A172 (cell line): ENCODE measurements at places on chromosomes 12 and 14. TPM values are rescaled to one million over a fixed set of nuclear protein-coding genes. Genes with fewer than 3 reads are reported as not detected.

- DNase-seq: no peak
Measured at GRCh38 chr14:58805057-58805456, 167.3 kb downstream of the DACT1 start.

GRCh38 chr12:120873226-120873625 is 30.9 kb downstream of the SPPL3 start:
- DNase-seq: no peak

DNA sequence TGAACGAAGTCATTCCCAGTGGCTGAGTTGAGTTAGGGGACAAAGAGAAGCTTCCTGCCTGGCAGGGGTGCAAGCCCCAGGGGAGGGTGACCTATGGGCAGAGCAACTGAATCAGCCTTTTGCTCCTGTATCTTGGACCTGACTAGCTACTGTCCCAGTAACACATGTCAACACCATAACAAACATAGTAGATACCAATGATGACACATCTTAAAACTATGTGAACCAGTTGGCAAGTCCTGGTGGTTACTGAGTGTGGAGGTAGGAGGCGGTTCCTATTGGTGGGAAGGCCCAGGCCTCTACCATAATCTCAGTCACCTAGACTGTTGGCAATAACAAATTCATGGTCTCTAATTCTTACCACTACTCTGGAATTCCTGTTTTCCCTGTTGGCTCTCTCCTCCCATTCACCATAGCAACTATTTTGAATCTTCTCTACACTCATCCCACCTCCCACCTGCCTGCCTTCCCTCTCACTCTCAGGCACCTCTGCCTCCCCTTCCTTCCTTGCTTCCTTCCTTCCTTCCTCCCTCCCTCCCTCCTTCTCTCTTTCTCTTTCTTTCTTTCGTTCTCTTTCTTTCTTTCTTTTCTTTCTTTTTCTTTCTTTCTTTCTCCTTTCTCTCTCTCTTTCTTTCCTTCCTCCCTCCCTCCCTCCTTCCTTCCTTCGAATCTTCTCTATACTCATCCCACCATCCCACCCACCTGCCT is 8.1 kb upstream of the P2RX7 start:
- peak; percentile 97 for DNase-seq

GRCh38 chr12:50934371-50934851 is 17.9 kb upstream of the HIGD1C start:
- no peak for DNase-seq

DNA sequence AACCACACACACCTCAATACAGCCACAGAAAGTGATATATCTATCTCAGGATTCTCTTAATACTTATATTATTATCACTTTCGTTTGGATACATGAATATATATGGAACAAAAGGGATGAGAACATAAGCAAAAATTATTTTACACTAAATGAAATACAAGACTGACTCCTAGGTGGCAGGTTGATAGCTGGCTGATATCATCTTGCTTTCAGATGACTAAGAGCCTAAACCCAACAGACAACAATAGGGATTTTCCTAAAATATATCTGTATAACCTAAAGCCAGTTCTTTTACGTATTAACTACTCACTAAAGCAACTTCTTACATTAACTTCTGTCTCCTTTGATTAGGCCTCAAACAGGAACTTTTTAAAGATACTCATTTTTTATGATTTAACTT is 65.1 kb downstream of the BAZ1A start:
- no peak for DNase-seq

DNA sequence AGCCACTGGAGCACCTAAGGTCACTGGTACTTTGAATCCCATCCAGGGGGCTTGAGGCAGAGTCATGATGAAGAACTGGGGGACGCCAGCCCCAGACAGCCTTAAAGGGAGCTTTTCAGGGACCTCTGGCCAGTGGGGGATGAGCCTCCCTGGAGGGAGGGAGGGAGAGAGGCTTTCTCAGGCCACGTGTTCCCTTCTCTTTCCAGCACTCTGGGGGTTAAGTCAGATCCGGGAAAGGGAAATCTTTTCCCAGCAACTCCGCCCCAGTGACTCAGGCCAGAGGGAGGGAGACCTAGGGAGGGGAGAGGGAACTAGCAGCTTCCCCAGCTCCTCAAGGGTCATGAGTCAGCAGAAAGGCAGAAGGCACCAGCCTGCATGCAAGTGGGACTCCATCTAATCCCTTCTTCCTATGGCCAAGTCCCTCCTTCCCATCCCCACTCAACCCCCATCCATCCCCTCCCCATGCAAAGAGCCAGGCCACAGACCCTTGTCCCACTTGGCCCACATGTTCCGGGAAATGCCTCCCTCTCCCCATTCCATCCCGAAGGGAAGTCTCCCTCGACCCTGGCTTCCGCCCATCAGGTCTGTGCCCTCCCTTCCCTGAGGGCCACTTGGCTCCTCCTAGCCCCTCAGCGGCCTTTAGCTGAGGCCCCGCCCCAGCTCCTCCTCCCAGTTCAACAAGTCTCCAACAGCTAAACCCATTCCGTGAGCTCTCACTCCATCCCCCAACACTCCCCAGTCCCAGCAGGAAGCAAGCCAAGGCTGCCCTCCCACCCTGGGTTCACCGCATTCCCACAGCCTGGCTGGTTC is 5.6 kb downstream of the TNFRSF1A start:
- peak; percentile 97 for DNase-seq

- DNase-seq: no peak
Measured at GRCh38 chr14:51464411-51464810, 187.3 kb upstream of the FRMD6 start.

DNA sequence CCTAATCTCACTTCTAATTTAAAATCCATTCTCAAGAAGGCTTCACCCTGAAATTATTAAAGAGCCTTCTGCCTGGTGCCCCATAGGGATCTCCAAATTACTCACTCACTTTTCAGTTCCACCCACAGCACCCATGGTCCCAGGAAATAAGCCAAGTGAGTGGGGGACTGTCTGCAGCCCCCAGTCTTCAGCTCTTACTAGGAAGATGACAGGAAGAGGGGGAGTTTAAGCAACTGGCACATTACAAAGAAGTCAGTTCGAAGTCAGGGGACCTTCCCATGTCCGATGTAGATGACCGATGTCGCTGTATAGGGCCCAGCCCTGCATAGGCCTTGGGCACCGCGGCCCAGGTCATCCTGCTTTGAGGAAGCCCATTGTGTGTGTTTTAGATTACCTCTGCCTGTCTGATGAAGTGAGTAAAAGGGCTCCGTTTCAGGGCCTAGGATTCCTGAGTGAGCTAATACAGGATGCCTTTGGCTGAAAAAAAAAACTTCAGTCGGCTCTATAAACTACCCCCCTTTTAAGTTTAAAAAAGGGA is 1.9 kb downstream of the ACTN1 start:
- no peak for DNase-seq

- DNase-seq: no peak
Measured at GRCh38 chr12:56877195-56878009, 56.8 kb downstream of the SDR9C7 start.

DNA sequence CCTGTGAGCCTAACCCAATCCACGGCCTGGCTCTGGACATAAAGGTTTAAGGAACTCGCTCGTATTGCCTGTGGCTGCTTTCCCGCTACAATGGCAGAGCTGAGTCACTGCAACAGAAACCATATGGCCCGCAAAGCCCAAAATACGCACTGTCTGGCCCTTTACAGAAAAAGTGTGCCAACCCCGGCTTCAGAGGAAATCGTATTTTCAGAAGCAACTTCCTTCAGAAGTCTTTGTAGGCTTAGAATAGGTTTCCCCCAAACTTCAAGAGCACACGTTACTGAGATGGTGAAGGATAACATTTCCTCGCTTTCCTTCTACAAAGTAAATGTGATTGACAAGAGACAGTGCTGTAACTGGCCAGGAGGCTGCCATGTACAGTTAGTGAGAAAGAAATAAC is 34.8 kb upstream of the TESC start:
- DNase-seq: no peak

DNA sequence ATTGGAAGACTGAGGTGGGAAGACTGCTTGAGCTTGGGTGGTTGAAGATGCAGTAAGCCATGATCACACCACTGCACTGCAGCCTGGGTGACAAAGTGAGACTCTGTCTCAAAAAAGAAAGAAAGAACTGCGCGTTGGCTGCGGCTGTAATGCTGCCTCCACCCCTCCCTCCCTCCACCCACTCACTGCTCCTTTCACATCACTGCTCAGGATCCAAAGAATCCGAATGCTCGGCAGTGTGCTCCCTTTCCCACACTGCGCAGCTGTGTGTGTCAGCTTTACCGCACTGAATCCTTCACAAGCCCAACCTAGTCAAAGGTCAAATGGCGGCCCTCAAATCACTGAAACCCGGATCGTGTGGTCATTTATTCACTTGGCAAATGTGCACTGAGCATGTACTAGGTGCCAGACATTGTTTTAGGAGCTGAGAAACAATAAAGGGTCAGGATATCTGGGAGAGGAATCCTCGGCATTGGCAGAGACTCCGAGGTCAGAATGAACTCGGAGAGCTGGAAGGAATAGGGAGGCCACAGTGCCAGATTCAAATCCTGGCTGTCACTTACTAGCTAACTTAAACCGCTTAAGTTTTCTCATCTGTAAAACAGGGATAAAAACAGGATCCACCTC is 11.5 kb upstream of the TDRD9 start:
- DNase-seq: no peak

- no peak for DNase-seq
Measured at GRCh38 chr14:59419303-59419702, 45.9 kb downstream of the GPR135 start.

- no peak for DNase-seq
Measured at GRCh38 chr12:49476091-49476490, 62.7 kb upstream of the KCNH3 start.

GRCh38 chr12:1552171-1552570 is 42.2 kb downstream of the FBXL14 start:
- DNase-seq: no peak

GRCh38 chr12:11624116-11624515 is 25.4 kb upstream of the ETV6 start:
- no peak for DNase-seq

- no peak for DNase-seq
Measured at GRCh38 chr12:132872073-132872855, 15.1 kb downstream of the CHFR start.

DNA sequence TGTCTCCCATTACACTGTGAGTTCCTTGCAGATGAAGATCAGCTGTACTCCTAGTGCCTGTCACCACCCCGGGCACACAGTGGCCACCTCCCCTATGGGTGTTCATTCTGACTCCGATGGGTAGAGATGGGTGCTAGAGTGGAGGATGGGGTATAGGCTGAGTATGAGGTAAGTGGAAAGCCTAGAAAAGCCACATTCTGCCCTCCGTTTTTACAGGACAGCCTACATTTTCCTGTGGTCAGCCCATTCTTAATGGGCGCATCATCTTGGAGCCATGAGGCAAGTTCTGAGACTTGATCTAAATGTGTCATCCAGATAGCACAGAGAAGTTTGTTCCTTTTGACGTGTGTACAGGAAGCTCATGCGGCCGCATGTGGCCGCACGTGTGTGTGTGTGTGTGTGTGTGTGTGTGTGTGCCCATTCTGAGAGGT is 166.7 kb upstream of the HIF1A start:
- peak; percentile 79 for DNase-seq

GRCh38 chr12:123787466-123787865 is 25.4 kb downstream of the DNAH10 start:
- no peak for DNase-seq

- DNase-seq: no peak
Measured at GRCh38 chr12:3622021-3622821, 130.7 kb downstream of the CRACR2A start.

GRCh38 chr14:68140076-68140741 is 320.6 kb downstream of the RAD51B start:
- DNase-seq: peak; percentile 98

DNA sequence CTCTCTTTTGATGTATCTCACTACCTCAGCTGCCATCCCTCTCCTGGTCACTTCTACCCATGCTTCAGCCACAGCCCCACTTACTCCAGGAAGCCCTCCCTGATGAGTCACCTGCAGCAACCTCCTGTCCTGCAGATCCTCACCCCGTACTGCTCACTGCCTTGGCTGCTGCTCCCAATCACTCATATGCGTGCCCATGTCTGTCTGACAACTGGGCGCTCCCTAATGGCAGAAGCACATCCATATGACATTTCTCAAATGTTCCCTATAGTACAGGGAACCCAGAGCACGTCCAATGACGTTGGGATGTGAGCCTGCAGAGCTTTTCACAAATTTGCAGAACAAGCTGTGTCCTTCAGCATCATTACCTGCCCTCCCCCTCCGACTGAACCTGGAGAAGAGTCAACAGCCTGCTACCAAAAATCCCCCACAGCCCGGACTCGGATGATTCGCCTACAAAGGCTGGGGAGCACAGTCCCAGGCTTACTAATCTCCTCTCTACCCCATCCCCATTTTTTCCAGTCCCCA is 90.0 kb downstream of the SINHCAF start:
- DNase-seq: no peak

- DNase-seq: no peak
Measured at GRCh38 chr12:82529101-82529500, 157.6 kb upstream of the TMTC2 start.

GRCh38 chr12:48980953-48981756 is 3.0 kb downstream of the WNT1 start:
- DNase-seq: no peak

GRCh38 chr12:66944365-66944764 is 265.5 kb upstream of the GRIP1 start:
- no peak for DNase-seq

DNA sequence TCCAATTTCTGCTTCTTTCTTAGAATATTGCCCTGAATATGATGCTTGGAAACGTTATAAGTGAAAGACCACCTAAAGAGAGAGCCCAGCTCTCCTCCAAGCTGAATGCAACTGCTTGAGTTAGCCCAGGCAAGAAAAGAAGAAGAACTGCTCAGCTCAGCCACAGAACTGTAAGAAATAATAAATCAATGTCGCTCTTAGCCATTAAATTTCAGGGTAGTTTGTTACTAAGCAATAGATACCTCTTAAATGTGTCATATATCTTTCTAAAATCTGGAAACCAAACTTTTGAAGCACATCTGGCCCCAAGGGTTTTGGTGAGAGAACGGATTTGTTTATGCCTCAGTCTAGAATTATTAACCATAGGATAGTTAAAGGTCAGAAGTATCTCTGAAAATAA is 50.4 kb downstream of the SLC6A15 start:
- peak; percentile 4 for DNase-seq

DNA sequence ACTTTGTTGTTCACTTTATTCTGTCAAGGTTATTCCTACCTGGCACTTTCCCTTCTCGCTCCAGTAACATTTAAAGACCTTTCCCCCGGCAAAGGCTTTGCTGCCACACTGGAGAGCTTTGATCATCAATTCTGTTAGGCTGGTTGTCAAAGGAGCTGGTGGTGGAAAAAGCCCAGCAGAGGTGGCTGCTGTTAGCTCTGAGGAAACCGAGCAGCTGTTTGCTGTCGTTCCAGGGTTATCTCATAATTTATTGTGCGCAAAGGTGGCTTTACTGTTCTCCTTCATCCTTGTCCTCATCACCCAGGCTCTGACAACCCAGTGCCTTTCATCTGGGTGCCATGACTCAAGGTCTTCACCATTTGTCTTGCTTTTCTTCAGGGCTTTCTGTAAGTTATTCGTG is 38.2 kb upstream of the CRADD start:
- DNase-seq: no peak

TROAP gene
- 38.2 and 45.4 TPM in 2 replicates for total RNA-seq

SUDS3 gene
- total RNA-seq: 26.5 and 56.3 TPM in 2 replicates

SYCP3 gene
- not detected in 2 replicates for total RNA-seq

ERBB3 gene
- total RNA-seq: 0.64 and 2.4 TPM in 2 replicates

RPGRIP1 gene
- total RNA-seq: not detected in 2 replicates

SRRM4 gene
- not detected in 2 replicates for total RNA-seq

PLEKHD1 gene
- not detected in 2 replicates for total RNA-seq

E2F7 gene
- 22.5 TPM in 2 replicates for total RNA-seq

DDN gene
- total RNA-seq: 0.03 and 0.19 TPM in 2 replicates

KLRC2 gene
- total RNA-seq: not detected in 2 replicates

KIF21A gene
- total RNA-seq: 20.1 and 22.3 TPM in 2 replicates

FBXO34 gene
- 13.5 and 16.7 TPM in 2 replicates for total RNA-seq
